RKO (cell line): ENCODE measurements at places on chromosomes 12 and 14.

DNA sequence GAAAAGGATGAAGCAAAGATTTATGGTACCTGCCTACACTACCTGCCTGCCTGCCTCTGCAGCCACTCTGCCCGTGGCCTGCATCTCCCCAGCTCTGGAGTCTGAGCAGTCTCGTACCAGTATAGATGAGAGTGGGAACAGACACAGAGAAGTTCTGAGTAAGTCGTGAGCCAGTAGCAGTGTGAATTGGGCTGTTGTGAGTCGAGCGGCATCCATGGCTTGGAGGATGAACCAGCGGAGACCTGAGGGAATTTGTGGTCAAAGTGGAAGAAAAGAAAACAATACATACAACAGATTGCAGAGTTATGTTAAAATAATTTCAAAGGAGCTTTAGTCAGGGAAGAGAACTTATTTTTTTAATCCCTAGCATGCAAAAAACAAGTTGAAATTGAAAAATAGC, 25.3 kb downstream of the C2CD5 start:
- DNase-seq = no peak

DNA sequence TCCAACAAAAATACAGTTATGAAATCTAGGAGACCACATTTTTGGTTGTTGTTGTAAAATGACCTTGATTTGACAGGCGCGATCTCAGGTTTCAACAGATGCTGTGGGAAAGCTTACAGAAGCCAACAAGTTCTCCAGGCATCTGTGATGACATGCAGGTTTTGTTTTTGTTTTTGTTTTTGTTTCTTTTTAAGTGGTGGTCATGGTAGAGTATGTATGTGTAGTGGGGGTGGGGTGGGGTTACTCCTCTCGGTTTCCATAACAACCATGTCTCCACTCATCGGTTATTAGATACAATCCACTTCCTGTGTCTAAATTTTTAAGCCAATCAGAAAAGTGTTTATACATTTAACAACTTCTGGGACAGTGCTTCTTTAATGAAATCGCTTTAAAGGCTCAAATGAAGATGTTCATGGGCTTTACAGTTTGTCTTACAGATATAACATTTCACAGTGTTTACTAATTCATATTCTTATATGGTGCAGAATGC, 199.9 kb upstream of the FOXN3 start:
- DNase-seq = no peak

DNA sequence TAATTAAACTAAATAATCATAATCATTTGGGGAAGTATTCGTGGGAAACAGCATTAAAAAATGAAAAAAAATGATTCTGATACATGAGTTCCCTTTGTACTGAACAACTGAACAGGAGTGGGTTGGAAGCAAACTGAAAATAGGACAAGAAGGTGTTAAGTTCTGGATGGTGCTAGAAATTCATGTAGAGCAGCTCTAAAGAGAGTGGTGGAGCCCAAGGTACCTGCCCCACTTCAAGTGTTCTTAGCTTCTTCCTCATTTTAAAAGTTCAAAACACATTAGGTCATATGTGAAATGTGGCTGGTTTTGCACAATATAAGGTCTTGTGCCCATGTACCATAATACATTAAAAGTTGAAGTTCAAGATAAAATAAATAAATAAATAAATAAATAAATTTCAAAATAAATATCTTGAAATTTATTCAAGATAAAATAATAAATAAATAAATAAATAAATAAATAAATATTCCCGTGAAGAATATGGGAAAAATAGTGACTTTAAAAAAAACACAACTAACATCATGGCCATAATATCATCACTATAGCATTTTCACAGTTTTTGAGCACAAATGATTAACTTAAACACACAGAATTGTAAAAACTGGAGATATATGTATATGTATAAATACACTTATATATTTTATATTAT, 191.5 kb upstream of the PRKD1 start:
- no peak for DNase-seq

- DNase-seq = no peak
These were observed 2.9 kb downstream of the VCPKMT start for GRCh38 chr14:50113381-50114035.

DNA sequence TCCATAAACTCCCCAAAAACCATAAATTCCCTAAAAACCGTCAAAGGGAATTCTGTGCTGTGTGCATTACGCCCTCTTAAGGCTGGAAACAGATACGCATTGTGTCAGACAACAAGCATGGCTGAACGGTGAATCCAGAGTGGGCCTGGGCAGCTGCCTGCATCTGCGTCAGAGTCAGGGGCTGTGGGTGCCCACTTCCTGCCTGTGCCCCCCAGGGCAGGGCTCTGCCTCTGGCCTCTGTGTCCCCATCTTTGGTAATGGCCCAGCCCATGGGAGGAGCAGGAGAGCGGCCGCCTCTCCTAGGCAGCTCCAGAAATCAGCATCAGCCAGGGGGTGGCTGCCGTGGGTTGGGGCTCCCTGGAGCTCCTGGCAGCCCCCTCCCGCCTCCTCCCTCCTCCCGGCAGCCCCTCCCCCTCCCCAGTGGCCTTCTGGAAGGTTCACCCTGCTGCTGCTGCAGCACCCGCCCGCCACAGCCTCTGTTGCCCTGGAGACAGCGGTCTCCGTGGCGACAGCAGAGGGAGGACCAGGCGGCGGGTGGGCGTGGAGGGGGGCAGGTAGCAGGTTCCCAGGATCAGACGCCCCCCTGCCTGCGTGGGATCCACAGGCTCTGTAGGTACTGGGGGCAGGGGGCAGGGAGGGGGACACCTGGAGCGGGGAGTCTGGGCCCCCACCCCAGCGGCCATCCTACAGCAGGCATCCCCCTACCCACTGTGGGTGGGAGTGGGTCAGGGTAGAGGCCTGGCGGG, 5.9 kb downstream of the MMP17 start:
- peak; percentile 63 for DNase-seq
